ENCODE measurements at places on chromosomes 6 and 20. TPM values are rescaled to one million over a fixed set of nuclear protein-coding genes. Genes with fewer than 3 reads are reported as not detected.

Gene DYNLT2
- 0.61 TPM for total RNA-seq

Gene ANKEF1
- total RNA-seq: 4.2 TPM

Gene ETV7
- total RNA-seq: 1.8 TPM

Gene IL17F
- total RNA-seq: not detected

Gene NELFCD
- total RNA-seq: 66.8 TPM

Gene BHLHE23
- total RNA-seq: not detected

Gene CASS4
- total RNA-seq: 1.8 TPM

Gene POPDC3
- 50.3 TPM for total RNA-seq

Gene PET117
- total RNA-seq: 11.0 TPM

Gene FAM209B
- total RNA-seq: 0.36 TPM

Gene SLC17A3
- total RNA-seq: not detected

Gene BACH2
- 1.1 TPM for total RNA-seq

Gene GTSF1L
- not detected for total RNA-seq

Gene SLC22A16
- not detected for total RNA-seq

Gene GRM1
- total RNA-seq: 0.16 TPM

Gene TP53TG5
- total RNA-seq: not detected

Gene FAM217A
- total RNA-seq: not detected

Gene CRISP3
- total RNA-seq: not detected

Gene SOX4
- 9.6 TPM for total RNA-seq

Gene MTFR2
- 0.73 TPM for total RNA-seq

Gene TRIM31
- total RNA-seq: not detected

Gene PNPLA1
- total RNA-seq: not detected

Gene MUCL3
- not detected for total RNA-seq

Gene TENT5A
- total RNA-seq: 61.7 TPM

Gene TUBB
- 662 TPM for total RNA-seq

Gene ZNF334
- total RNA-seq: 1.9 TPM

Gene ANKRD6
- total RNA-seq: 8.1 TPM

Gene TRERF1
- total RNA-seq: 10.2 TPM

Gene RAB23
- total RNA-seq: 74.3 TPM

Gene C4B
- total RNA-seq: 2.1 TPM

Gene CCN5
- total RNA-seq: 59.2 TPM

Gene RNF182
- total RNA-seq: 15.4 TPM

Gene ZBP1
- total RNA-seq: not detected

Gene EYS
- total RNA-seq: under 0.01 TPM

Gene PRICKLE4
- total RNA-seq: not detected

Gene BPIFA2
- not detected for total RNA-seq

Gene HTR1B
- 0.81 TPM for total RNA-seq

Gene PTCRA
- total RNA-seq: not detected

Gene SLC32A1
- total RNA-seq: not detected

Data from hair follicle dermal papilla cell (primary cell).